ENCODE measurements at places on chromosomes 1 and 21. TPM values are rescaled to one million over a fixed set of nuclear protein-coding genes. Genes with fewer than 3 reads are reported as not detected.

Gene FMOD
- total RNA-seq, result 126 TPM

Gene SYTL1
- 3.5 TPM for total RNA-seq

GRCh38 chr21:38042246-38042645, 126.0 kb upstream of the KCNJ6 start:
- no peak for DNase-seq

DNA sequence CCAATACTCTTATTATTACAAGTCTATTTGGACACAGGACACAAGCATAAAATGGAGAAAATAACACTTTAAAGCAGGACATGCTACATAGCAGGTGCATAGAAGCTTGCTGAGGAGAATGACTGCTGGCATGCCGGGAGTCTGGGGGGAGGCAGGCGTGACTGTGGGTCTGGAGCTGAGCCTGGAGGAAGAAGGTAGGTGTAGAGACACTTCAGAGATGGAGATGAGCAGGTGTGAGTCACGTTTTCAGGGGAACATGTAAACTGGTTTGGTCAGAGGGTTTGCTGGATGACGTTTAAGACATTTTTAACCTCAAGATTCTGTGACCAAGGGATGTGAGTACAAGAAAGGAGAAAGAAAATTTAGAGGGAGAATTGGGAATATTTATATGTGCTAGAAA, 24.5 kb downstream of the OSCP1 start:
- DNase-seq, result no peak

Gene LCE5A
- total RNA-seq, result not detected

Gene ASCL5
- total RNA-seq, result not detected

Gene AGPAT3
- 51.8 TPM for total RNA-seq

DNA sequence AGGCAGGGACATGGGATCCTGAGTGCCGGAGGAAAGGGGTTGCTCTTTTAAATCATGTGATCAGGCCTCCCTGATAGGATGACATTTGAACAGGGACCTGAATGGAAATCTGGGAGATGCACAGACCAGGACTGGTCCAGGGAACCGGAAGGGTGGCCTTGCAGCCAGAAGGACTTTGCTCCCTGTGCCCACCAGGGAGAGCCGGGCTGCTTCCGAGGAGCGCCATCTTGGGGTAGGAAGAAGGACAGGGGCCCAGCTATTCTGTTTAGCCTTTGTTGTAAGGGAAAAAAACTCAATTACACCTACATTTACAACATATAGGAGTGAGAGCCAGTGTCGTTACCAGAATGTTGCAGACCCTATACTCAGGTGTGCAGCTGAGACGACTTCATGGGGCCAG, 5.5 kb downstream of the KLHDC7A start:
- DNase-seq, result no peak

Gene OR2L3
- total RNA-seq, result 0.13 TPM

Data from sciatic nerve (tissue), 2 donors.